Prostate gland (tissue), 2 donors: ENCODE measurements at places on chromosomes 11 and 22.
A peak's percentile ranks its signal among the peaks of the same experiment; 100 is the strongest.

DNA sequence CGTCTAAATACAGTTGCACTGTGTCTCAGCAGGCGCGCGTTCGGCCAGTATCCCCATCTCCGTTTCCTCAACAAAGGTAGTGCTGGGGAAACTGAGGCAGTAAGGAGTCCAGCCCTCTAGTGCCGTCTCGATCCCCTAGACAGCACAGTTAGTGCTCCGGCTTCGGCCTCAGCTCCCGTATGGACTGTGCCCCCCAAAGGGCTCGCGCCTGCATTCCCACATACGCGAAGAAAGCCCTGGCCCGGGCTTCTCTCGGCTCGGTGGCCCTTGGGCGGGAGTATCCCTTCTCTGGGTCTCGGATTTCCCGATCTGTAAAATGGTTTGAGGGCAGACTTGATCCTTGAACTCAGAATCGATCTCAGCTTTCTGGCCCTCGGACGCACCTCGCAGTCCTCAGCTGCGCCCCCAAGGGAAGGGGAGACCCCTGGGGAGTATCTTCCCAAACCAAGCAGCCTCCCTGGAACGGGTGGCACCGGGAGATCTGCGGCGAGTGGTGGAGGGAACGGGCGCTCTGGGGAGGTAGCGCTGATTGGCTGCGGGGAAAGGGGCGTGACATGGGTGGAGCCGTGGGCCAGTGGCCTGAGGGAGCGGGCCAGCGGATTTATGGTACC is 759 bp upstream of the PEX16 start:
- peak overlapping the region; percentile 60 for H3K4me3 ChIP-seq
- H3K27ac ChIP-seq: peak overlapping the region; percentile 90
- no peaks in the 10 kb centered on the region for H3K27me3 ChIP-seq
- peaks cover 10% of the 10 kb centered on the region for H3K36me3 ChIP-seq
- H3K4me1 ChIP-seq: peaks cover 21% of the 10 kb centered on the region
- peak; percentile 79 for DNase-seq

GRCh38 chr11:72840780-72841179 is 26.6 kb downstream of the ATG16L2 start:
- DNase-seq: no peak
- H3K4me3 ChIP-seq: no peak overlapping the region
- H3K4me1 ChIP-seq: no peaks in the 10 kb centered on the region
- H3K36me3 ChIP-seq: no peaks in the 10 kb centered on the region
- H3K27me3 ChIP-seq: no peaks in the 10 kb centered on the region
- H3K27ac ChIP-seq: no peak overlapping the region

DNA sequence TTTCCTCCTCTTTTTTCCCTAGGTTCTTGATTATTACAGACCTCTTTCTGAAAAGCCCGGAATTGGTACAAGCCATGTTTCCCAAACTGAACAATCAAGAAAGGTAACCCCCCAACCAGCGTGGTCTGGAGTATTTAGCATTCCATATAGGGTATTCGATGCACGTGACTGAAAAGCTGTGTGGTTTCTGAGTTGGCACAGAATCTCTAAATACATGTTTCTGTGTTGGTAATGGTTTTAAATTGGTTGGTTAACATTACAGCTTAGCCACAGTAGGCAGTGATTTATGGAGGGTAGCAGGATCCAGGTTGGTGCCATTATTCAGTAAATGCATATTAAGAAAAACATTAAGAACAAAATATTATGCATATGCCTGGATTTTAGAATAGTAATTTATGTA is 46.8 kb downstream of the ATXN10 start:
- no peaks in the 10 kb centered on the region for H3K4me1 ChIP-seq
- no peak for DNase-seq
- H3K36me3 ChIP-seq: no peaks in the 10 kb centered on the region
- H3K4me3 ChIP-seq: no peak overlapping the region
- no peaks in the 10 kb centered on the region for H3K27me3 ChIP-seq

GRCh38 chr22:25362215-25362882 is 142.9 kb downstream of the CRYBB2 start:
- H3K4me1 ChIP-seq: no peaks in the 10 kb centered on the region
- no peaks in the 10 kb centered on the region for H3K27me3 ChIP-seq
- no peak overlapping the region for H3K4me3 ChIP-seq
- H3K27ac ChIP-seq: no peak overlapping the region

- H3K27me3 ChIP-seq: no peaks in the 10 kb centered on the region
- H3K36me3 ChIP-seq: no peaks in the 10 kb centered on the region
- H3K27ac ChIP-seq: no peak overlapping the region
- H3K4me3 ChIP-seq: no peak overlapping the region
Measured at GRCh38 chr11:30281476-30282288, 41.2 kb upstream of the ARL14EP start.

DNA sequence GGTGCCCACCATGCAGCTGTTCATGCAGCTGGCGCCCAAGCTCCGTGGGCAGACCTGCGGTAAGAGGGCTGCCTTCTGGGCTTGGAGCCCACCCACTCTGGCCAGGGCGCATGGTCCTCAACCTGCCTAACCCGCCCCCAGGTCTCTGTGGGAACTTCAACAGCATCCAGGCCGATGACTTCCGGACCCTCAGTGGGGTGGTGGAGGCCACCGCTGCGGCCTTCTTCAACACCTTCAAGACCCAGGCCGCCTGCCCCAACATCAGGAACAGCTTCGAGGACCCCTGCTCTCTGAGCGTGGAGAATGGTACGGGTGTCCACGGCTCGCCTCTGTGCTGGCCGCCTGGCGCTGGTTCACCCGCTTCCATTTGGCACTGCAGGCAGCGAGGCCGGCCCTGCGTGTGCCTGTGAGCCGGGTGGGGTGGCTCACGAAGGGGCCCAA is 11.0 kb downstream of the MUC5AC start:
- no peak for DNase-seq
- no peak overlapping the region for H3K27ac ChIP-seq
- H3K27me3 ChIP-seq: no peaks in the 10 kb centered on the region
- H3K36me3 ChIP-seq: no peaks in the 10 kb centered on the region

DNA sequence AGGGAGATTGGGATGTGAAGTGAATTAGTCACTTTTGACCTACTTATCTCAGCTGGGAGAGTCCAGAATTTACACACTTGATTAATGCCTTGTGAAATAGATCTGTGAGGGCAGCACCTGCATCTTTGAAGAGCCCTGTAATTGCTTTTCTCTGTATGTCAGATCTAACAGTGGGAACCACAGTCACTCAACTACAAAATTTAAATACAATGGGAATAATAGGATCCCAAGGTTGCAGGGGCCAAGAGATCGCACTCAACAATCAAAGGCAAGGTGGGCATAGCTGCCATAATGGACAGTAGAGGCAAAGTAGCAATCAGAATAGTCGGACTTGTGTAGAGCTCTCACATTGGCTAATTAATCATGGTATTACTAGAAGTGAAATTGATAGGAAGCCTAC is 45.5 kb upstream of the NARS2 start:
- no peaks in the 10 kb centered on the region for H3K27me3 ChIP-seq
- H3K4me3 ChIP-seq: no peak overlapping the region
- DNase-seq: no peak
- no peaks in the 10 kb centered on the region for H3K4me1 ChIP-seq
